Activated CD4-positive, alpha-beta T cell treated with anti-CD3 and anti-CD28 coated beads, Interleukin-2, amount 50 U/mL, for 48 hours (primary cell): ENCODE measurements at places on chromosomes 11 and 22.

- DNase-seq, result no peak
These were observed 290.2 kb upstream of the NCAM1 start for GRCh38 chr11:112670806-112671570.

DNA sequence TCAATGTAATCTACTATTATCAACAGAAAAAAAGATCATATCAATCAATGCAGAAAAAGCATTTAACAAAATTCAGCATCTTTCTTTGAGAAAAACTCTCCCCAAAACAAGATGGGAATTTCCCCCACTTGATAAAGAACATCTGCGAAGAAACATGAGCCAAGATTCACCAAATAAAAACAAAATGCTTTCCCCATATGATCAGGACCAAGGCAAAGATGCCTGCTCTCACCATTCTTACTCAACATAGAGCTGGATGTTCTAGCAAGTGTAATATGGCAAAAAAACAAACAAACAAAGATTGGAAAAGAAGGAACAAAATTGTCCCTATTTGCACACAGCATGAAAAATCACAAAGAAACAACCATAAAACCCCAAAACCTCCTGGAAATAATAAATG is 23.4 kb downstream of the SHANK2 start:
- no peak for DNase-seq

DNA sequence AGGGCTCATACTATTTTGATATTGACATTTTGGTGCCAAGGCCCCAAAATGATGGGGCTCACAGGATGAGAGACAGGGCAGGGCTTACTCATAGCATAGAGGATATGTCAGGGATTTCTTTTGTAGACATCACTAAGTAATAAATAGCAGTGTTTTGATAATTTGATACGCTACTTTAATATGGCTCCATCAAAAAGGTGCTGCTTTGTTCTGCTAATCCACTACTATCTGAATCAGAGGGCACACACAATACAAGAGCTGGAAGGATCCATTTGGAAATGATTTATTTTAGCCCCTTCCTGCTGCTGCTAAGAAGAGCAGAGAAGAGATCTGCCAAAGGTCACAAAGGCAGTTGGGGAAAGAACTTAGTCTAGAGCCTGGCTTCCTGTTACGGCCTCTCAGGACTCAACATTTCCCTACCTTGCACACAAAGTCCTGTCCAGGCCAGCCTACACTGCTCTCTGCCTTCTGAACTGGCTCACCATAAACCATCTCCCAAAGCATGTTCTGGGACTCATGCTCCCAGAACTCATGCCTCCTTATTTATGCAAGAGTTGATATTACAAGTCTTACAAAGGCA is 261.3 kb upstream of the ARHGAP20 start:
- DNase-seq, result no peak

GRCh38 chr22:44363013-44363979 is 50.5 kb upstream of the SHISAL1 start:
- no peak for DNase-seq
